Ovary (tissue), 10 donors: ENCODE measurements at places on chromosomes 12 and 14. TPM values are rescaled to one million over a fixed set of nuclear protein-coding genes. Genes with fewer than 3 reads are reported as not detected.

Gene TRHDE
- total RNA-seq, result 35.5 TPM

DNA sequence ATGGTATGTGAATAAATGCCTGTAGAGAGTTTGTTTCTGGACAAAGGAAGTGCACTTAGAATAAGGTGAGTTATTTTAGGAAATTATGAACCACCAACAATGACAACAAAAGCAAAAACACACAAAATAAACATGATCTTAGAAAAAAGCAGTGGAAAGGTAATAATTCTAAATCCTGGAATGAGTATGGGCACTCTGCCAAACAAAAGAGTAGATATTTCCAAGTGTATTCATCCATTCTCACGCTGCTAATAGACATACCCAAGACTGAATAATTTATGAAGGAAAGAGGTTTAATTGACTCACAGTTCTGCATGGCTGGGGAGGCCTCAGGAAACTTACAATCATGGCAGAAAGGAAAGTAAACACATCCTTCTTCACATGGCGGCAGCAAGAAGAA, 269.3 kb upstream of the NPAS3 start:
- no peak for DNase-seq

- no peak for DNase-seq
These were observed 76.7 kb upstream of the SLCO1B1 start for GRCh38 chr12:21054334-21054733.

DNA sequence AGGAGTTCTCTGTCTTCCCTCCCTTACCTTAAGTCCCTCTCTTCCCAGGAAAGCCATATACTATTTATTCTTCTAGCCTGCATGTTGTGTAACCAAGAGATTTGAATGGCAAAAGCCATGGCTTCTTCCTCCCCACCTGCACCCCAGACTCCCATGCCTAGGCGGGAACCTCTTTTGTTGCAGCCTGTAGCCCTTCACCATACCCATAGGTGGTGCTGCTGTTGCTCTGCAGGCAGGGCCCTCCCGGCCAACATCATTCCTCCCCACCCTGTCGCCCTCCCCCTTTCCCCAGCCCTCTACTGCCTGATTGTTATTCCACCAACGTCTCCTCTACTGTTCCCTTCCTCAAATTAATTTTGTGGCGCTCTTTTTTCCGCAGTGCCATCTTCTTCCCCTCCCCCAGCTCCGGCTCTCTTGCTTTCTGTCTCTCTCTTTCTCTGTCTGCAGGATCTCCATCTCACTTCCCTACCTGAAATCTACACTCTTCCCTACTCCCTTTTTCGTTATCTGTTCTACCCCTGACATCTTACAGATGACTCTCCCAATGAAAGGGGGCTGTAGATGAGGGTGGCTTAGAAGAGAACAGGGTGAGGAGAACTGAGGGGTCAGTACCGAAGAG, 13.8 kb downstream of the NGDN start:
- DNase-seq, result no peak

DNA sequence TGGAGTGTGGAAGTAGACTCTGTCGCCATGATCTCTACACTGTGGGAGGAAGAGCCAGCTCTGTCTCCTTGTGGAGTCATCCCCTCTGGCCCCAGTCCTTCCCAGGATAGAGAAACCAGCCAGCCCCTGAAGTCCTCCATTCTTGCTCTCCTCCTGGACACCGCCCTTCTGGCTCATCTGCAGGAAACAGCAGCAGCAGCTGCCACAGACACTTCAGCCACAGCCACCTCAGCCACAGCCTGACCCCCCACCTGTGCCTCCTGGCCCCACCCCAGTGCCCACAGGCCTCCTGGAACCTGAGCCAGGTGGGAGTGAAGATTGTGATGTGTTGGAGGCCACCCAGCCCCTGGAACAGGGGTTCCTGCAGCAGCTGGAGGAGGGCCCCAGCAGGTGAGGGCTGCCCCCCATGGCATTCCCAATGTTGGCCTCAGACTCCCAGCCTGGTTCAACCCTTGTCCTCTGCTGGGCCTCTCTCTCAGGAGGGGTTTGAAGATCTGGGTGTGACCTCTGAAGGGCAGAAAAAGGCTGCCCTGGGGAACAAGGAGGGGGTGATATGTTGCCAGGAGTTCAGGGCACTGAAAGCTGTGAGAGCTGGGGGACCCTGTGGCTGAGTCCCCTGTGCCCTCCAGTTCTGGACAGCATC, 10.5 kb downstream of the PRPF40B start:
- DNase-seq, result no peak

DNA sequence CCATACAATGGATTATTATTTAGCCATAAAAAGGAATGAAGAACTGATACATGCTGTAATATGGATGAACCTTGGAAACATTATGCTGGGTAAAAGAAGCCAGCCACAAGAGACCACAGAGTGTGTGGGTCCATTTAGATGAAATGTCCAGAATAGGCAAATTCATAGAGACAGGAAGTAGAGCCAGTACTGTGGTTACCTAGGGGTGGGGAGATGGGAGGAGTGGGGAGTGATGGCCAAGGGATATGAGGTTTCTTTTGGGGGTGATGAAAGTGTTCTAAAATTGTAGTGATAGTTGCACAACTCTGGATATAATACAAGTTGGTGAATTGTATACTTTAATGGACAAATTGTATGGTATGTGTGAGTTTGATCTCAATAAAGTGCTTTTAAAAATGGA, 18.6 kb downstream of the JDP2 start:
- no peak for DNase-seq

GRCh38 chr12:31002361-31002725, 71.3 kb upstream of the DDX11 start:
- DNase-seq, result no peak

DNA sequence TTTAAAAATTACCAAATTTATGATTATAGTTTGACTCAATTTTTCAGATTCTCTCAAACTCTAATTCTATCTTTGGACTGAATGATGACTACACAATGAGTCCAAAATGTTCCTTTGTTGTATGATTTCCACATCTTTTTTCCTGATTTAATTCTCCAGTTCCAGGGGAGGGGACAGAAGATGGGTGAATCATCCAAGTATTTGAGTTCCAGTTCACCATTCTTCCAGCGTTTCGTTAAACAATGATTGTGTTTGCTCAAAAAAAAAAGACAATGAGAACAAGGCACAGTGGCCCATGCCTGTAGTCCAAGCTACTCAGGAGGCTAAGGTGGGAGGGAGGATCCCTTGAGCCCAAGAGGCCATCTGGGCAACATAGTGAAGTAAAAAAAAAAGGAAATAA, 23.8 kb downstream of the BAZ1A start:
- DNase-seq, result no peak

Gene GLIPR1L2
- 0.60 TPM for total RNA-seq

Gene IQSEC3
- 3.0 TPM for total RNA-seq

- DNase-seq, result no peak
These were observed 20.6 kb downstream of the COX14 start for GRCh38 chr12:50132505-50133135.

- no peak for DNase-seq
These were observed 48.6 kb downstream of the VEZT start for GRCh38 chr12:95266254-95266653.

Gene BIN2
- 3.5 TPM for total RNA-seq

Gene SOAT2
- total RNA-seq, result not detected

Gene LRP1-AS
- not detected for total RNA-seq

Gene NKX2-8
- total RNA-seq, result not detected

DNA sequence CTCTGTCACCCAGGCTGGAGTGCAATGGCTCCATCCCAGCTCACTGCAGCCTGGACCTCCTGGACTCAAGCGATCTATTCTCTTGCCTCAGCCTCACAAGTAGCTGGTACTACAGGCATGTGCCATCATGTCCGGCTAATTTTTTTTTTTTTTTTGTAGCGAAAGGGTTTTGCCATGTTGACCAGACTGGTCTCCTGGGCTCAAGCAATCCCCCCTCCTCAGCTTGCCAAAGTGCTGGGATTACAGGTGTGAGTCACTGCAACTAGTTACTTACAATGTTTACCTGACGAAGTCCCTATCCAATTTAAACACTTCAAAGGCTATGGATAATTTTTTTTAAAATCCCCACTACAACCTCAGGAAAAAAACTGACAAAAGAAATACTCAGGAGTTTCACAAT, 1.8 kb downstream of the KRR1 start:
- DNase-seq, result no peak

Gene PMCH
- not detected for total RNA-seq

Gene STAT6
- total RNA-seq, result 211 TPM
